H9 (cell line): ENCODE measurements at places on chromosomes 1 and 21. TPM values are rescaled to one million over a fixed set of nuclear protein-coding genes. Genes with fewer than 3 reads are reported as not detected.

The GNAT2 gene
- total RNA-seq: 0.20 TPM in 1 of 2 replicates, not detected in the other

The SLC25A34 gene
- 0.94 and 1.5 TPM in 2 replicates for total RNA-seq

The LAD1 gene
- total RNA-seq: 29.0 and 30.1 TPM in 2 replicates

The ZNF648 gene
- 1.1 and 1.4 TPM in 2 replicates for total RNA-seq

The OR2T35 gene
- not detected in 2 replicates for total RNA-seq

The USF1 gene
- 58.6 and 59.2 TPM in 2 replicates for total RNA-seq

The WDR64 gene
- not detected in 2 replicates for total RNA-seq

The PGLYRP4 gene
- total RNA-seq: not detected in 2 replicates

The CAPN2 gene
- total RNA-seq: 31.3 and 32.2 TPM in 2 replicates

The CIART gene
- total RNA-seq: 15.6 TPM in 2 replicates

The TRIM67 gene
- not detected in 2 replicates for total RNA-seq

The TMEM81 gene
- 2.8 and 3.0 TPM in 2 replicates for total RNA-seq

The CNR2 gene
- total RNA-seq: not detected in 2 replicates

The SH2D1B gene
- total RNA-seq: not detected in 2 replicates

The GON4L gene
- 50.2 and 53.4 TPM in 2 replicates for total RNA-seq

The PODN gene
- total RNA-seq: 0.17 and 0.29 TPM in 2 replicates

The ARHGEF16 gene
- 48.1 and 48.5 TPM in 2 replicates for total RNA-seq

The BNIPL gene
- 1.2 and 1.5 TPM in 2 replicates for total RNA-seq

The DESI2 gene
- 88.3 and 89.9 TPM in 2 replicates for total RNA-seq

The ARHGEF10L gene
- total RNA-seq: 20.2 and 21.4 TPM in 2 replicates

The C1orf141 gene
- total RNA-seq: not detected in 2 replicates

The SPRR1B gene
- total RNA-seq: not detected in 2 replicates

The G0S2 gene
- total RNA-seq: 0.26 and 0.35 TPM in 2 replicates

The NKAIN1 gene
- total RNA-seq: 24.0 and 25.6 TPM in 2 replicates

The VPS13D gene
- 18.8 and 20.2 TPM in 2 replicates for total RNA-seq

The KISS1 gene
- total RNA-seq: 0.59 and 0.68 TPM in 2 replicates

The GREM2 gene
- total RNA-seq: not detected in 2 replicates

The COL8A2 gene
- total RNA-seq: 1.5 TPM in 2 replicates

The CD34 gene
- total RNA-seq: 0.02 and 0.35 TPM in 2 replicates

The CELA3A gene
- not detected in 2 replicates for total RNA-seq

The NEXN gene
- total RNA-seq: 3.2 and 3.3 TPM in 2 replicates

The BTBD8 gene
- 1.4 and 1.7 TPM in 2 replicates for total RNA-seq

The RYR2 gene
- total RNA-seq: 3.3 and 3.4 TPM in 2 replicates

The GATAD2B gene
- total RNA-seq: 37.0 and 44.1 TPM in 2 replicates

The GPR161 gene
- 9.9 and 10.6 TPM in 2 replicates for total RNA-seq

The CYP4A22 gene
- total RNA-seq: not detected in 2 replicates

The FGR gene
- 0.15 TPM in 1 of 2 replicates, not detected in the other for total RNA-seq

The MYBPH gene
- not detected in 2 replicates for total RNA-seq

The XCL1 gene
- total RNA-seq: 0.22 and 0.26 TPM in 2 replicates
